Stimulated activated CD4-positive, alpha-beta T cell treated with anti-CD3 and anti-CD28 coated beads, Interleukin-1b, Interleukin-23, amount 100 ng/mL, for 1 hour (primary cell): ENCODE measurements at places on chromosomes 16 and 17.

DNA sequence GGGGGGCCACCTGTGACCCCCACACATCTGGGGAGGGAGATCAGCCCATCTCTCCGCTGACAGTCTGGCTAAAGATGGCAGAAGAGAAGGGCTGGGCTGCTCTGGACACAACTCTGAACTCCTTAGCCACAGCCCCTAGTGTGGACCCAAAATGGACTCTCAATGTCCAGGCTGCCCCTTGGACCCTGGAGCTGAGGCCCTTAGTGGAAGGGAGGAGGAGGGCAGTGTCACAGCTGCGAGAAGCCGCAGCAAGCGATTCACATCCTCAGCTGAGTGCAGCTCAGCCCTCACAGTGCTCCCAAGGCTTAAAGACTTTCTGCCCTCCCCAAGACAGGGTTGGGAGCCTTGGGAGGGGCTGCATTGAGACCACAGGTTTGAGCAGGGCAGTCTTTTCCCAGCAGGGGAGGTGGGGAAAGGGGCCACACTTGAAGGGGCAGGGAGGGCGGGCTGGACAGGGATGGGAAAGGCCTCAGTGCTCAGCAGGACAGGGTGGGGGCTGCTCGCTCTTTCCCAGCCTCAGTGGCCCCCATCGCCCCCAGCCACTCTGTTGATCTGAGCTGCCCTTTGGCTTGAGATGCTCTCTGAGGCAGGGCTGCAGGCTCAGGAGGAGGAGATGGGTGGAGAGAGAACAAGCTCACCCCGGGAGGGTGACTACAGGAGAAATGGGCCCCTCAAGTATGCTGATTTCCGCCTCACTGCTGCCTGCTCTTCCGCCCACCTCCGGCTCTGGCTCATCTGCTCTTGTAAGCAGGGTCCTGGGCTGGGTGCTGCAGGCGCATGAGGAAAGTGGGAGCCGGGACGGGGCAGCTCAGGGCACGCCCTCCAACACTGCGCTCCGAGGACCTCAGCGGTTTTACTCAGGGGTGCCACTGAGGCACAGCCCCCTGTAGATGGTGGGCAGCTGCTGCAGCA lies 50.9 kb upstream of the MTSS2 start:
- no peak for DNase-seq

DNA sequence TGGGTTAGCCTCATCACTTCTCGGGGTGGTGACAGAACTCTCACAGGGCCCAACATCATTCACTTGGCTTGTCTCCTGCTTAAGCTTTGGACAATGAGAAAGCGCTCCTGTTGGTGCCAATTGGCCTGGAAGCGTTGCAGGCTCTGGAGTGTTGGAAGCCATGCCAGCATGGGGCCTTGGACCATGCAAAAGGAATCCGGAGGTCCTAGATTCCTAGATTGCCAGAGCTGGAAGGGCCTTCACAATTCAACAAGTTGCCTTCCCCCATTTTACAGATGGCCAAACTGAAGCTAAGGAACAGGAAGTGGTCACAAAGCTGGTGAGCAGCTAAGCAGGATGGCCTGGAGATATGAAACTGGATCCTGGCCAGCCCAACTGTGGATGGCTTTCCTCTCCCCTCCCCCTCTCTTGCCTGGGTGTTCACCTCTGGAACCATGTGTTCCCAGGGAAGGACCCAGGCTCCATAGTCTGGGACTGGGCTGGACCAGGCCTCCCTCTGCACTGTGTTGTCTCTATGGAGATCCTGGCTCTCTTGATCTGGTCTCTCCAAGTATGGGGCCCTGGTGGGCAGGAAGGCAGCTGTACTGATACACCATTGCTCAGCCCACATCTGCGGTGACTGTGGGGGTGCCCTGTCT lies 6.0 kb upstream of the IGFBP4 start:
- no peak for DNase-seq

DNA sequence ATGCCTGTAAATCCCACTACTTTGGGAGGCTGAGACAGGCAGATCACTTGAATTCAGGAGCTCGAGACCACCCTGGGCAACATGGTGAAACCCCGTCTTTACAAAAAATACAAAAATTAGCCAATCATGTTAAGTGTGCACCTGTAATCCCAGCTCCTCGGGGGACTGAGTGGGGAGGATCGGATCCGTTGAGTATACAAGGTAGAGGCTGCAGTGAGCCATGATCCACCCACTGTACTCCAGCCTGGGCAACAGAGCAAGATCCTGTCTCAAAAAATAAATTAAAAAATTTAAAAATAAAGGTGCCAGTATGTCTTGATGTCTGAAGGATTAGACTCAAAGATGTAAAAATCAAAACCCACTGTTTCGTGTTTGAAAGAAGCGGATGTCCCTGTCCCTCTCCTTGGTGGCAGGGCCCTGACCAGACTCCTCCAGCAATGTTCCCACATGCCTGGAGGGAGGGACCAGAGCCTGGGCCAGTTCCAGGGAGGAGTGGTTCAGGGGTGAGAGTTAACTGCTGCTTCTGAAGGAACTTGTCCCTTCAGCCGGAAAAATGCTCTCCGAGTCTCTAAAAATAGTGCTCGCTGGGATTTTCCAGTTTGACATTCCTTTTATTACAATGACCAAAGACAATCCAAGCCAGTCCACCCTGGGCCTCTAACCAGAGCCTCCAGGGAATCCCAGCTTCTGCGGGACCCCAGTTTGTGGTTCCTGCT lies 9.4 kb upstream of the CMTM4 start:
- no peak for DNase-seq

- no peak for DNase-seq
Observed at GRCh38 chr17:74525781-74526288, 5.4 kb downstream of the CD300LB start.

GRCh38 chr17:1034652-1035210 lies 37.8 kb downstream of the TIMM22 start:
- no peak for DNase-seq

GRCh38 chr16:79587897-79588296 lies 12.6 kb downstream of the MAF start:
- DNase-seq: no peak

GRCh38 chr17:63519972-63520882 lies 2.9 kb upstream of the KCNH6 start:
- no peak for DNase-seq

DNA sequence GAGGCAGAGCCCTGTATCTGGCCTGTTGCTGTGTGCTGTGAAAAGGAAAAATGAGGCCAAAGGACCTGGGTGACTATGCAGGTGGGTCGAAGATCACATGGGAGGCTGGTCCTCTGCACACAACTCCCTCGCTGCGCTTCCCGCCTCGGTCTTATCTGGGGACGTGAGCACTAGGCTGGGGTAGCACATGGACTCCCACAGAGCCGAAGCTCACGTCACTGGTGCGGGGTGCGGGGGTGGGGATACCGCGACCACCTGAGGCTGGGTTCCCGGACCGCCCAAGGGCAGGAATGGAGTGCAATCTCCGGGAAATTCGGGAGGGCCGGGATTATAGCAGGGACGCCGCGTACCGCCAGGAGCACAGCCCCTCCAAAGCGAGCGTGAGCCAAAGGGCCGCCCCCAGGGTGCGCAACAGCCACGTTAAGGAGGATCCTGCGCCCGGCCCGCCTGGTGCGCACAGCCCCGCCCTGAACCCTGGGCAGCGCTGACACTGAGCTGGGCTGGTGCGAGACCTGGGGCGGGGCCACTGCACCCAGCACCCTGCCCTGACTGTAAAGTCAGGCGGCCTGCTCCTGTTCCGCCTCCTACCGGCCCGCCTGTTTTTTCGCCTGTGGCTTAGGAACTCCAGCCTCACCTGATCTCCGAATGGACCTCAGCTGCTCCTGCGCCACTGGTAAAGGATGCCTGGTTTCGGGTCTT lies 4.8 kb downstream of the MT1A start:
- DNase-seq: peak; percentile 29

DNA sequence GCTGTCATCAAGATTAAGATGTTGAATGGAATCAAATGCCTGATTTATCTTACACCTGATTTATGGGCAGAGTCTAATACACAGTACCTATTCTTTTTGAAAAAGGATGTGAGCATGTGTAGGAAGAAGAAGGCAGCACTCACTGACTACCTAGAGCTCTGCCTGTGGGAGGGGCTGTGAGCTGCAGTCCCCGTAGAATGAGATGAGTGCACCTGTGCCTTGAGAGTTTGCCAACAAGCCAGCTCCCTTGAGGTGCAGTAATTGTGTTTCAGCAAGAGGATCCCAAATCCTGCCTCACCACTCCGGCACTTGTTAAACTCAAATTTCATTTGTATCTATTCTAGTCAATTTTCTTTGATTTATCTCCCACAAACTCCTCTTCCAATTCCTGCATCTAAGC lies 46.0 kb downstream of the CDH11 start:
- DNase-seq: no peak

DNA sequence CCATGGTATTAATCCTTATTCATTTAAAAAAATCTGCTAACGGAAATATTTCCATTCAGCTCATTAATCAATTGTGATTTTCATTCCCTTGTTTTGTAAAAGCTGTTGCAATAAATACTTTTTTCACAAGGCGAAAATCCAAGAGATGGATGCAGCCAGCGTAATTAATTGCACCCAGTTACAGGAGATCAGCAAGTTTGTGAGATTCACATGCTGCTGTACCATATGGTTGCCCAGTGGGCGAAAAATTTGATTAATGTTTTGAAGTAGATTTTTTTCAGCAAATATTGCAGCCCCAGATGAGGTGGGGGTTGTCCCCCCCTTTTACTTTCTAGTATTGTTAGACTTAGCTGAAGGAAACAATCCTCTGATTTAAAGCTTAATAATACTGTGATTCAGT lies 186.6 kb downstream of the WWOX start:
- no peak for DNase-seq

DNA sequence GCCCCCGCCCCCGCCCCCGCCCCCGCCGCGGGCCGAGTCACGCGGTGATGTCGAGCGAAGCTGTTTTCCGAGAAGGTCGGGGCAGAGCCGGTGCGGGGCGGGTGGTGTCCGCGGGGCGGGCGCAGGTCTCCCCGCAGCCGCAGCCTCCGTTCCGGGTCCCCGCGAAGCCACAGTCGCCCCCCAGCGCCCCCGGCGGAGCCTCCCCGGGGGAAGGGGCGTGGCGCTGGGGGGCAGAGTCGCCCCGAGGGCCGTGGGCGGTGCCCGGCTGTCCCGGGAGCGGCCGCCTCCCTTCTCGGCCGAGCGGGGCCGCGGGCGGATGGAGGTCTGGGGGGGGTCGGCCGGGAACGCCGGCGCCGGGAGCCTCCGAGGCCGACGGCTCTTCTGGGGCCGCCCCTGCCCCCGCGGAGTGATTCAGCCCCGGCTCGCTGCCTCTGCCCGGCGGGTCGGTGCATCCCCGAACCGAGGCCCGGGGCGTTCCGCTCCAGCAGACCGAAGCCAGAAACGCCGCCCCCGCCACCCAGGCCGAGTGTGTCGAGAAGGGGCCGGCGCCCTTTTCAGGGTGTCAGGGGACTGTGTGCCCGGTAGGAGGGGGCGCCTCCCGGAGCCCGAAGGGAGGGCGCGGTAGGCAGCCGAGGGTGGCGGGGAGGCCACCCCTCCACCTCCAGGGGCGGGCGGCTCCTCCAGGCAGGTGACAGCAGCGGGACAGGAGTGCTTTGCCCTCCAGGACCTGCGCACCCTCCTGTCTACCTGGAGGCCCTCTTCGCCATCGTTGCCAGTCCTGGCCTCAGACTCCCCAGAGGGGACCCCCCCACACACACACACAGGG lies 1.7 kb downstream of the METRNL start:
- no peak for DNase-seq

GRCh38 chr16:11032922-11033291 lies 88.5 kb downstream of the CLEC16A start:
- no peak for DNase-seq

- DNase-seq: no peak
Observed at GRCh38 chr16:86516623-86517003, 6.3 kb downstream of the FOXF1 start.

- DNase-seq: no peak
Observed at GRCh38 chr16:73057291-73058210, 9.6 kb upstream of the ZFHX3 start.

- no peak for DNase-seq
Observed at GRCh38 chr17:16814439-16814838, 124.4 kb downstream of the CCDC144A start.

DNA sequence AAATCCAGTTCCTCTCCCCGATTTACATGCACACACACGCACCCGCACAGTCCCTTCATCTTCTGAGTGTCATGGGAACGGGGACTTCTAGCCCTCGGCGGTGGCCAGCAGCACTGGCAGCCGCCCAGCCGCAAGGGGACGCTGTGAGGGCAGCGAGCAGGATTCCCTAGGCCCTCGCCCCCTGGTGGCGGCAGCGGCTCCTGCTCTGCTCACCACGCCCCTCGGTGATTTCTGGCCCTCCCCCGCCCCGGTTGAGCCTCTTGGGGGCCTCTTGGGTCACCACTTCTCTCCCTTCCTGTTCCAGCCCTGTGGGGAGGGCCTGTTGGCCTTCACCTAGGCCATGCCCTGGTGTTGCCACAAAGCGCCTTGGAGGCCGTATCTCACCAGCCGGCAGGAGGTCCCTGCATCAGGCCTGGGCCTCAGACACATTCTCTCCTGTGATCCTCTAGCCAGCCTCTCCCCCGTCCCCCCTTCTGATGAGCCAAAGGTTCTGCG lies 75.2 kb upstream of the KSR1 start:
- peak; percentile 44 for DNase-seq
